Right ventricle myocardium inferior (tissue), 1 donor: ENCODE measurements at places on chromosomes 3 and 15. TPM values are rescaled to one million over a fixed set of nuclear protein-coding genes. Genes with fewer than 3 reads are reported as not detected.

CFAP161 gene
- 0.38 TPM for total RNA-seq

FETUB gene
- not detected for total RNA-seq

PGBD4 gene
- total RNA-seq, result 1.8 TPM

PARL gene
- total RNA-seq, result 56.5 TPM

CCR8 gene
- total RNA-seq, result not detected

MORC1 gene
- total RNA-seq, result not detected

TIMP4 gene
- total RNA-seq, result 23.8 TPM

GOLGA8J gene
- total RNA-seq, result 0.16 TPM

BCHE gene
- total RNA-seq, result 5.5 TPM

NIT2 gene
- 51.3 TPM for total RNA-seq
